Dermis microvascular lymphatic vessel endothelial cell (primary cell): ENCODE measurements at places on chromosomes 5 and 9. TPM values are rescaled to one million over a fixed set of nuclear protein-coding genes. Genes with fewer than 3 reads are reported as not detected.
A peak's percentile ranks its signal among the peaks of the same experiment; 100 is the strongest.

Gene PCDHA10
- under 0.01 and 0.13 TPM in 2 replicates for total RNA-seq

Gene PIP5K1B
- total RNA-seq, result under 0.01 TPM in 2 replicates

Gene SLC6A18
- total RNA-seq, result not detected in 2 replicates

Gene BHMT2
- total RNA-seq, result 3.1 and 6.2 TPM in 2 replicates

Gene ANGPTL2
- 7.7 and 25.8 TPM in 2 replicates for total RNA-seq

Gene EIF4E1B
- total RNA-seq, result under 0.01 TPM in 1 of 2 replicates, not detected in the other

Gene PCBD2
- total RNA-seq, result 4.2 and 4.7 TPM in 2 replicates

Gene CCNI2
- total RNA-seq, result under 0.01 TPM in 2 replicates

Gene GGTA1
- 4.9 and 13.4 TPM in 2 replicates for total RNA-seq

DNA sequence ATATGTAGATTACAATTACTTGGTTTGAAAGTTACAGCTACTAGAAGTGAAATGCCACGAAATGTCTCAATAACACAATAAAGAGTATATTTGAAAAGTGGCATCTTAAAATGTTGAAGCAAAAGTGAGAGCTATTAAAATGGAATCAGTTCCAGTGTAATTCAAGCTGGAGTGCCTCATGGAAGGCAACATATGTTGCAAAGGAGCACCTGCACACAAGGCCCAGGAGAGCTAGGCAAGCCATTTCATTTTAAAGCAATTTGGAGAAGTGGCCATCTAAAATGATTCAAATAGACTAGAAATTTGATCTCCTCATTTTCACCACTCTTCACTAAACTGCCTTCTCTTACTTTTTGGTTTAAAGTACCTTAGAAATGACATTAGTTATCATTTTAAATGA lies 167.8 kb downstream of the GABRB2 start:
- DNase-seq, result no peak

GRCh38 chr5:1244976-1245375 lies 19.8 kb downstream of the SLC6A18 start:
- DNase-seq, result no peak

DNA sequence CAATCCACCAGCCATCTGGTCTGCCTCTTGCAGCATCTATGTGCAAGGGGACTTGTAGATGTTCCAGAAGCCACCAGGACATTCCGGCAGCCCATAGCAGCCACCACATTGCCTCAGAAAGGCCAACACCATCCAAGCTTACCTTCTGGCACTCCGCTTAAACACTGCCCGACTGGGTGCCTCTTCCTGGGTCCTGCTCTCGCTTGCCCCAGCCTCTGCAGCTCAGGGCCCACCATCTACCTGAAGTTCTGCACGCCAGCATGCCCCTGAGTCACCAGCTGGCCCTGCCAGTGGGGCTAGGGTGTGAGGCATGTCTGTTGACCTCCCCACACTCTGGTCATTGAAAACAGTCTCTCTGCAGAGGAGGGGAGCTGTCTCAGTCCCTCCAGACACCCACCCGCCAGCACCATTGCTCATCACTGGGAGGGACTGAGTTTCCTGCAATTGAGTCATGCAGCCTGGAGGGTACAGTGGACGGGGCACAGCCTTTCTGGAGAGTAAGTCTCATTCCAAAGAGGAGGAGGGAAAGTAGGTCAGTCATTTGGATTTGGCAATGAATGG lies 16.9 kb upstream of the COL5A1 start:
- peak; percentile 47 for DNase-seq

- no peak for DNase-seq
These were observed 111.6 kb downstream of the CMYA5 start for GRCh38 chr5:79800979-79801827.

DNA sequence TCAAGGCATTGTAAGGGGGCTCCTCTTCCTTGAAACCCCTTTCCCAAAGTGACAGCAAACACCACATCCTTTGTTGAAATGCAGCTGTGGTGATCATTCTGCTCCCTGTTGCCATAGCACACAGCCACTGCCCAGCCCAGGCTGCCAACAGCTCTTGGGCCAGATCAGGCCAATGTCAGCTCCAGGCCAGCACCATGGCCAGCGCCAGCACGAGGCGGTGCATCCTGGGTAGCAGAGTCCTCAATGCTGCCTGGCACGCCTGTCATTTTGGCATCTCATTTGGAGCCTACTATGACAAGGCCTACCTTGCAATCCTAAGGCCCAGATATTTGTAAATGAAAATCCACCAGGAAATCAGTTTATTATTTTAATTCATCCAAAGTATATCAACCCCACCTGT lies 390.6 kb downstream of the DNAH5 start:
- no peak for DNase-seq

- no peak for DNase-seq
These were observed 176.8 kb downstream of the NR2F1-AS1 start for GRCh38 chr5:93404246-93404645.

DNA sequence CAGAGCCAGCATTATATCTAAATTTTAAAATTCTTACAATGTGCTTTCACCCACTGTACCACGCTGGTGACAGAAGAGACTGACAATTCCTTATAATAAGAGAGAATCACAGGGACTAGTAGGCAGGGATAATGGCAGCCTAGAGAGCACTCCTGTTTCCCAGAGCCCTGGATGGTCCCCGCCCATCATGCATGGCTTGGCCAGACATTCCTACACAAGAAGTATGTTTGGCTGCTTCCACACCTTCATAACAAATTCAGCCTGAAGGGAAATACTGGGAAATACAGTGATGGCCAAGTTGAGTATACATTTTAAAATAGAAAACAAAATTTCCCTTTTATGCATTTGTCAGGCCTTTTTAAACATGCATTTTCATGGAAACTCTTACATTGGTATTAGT lies 193.5 kb upstream of the ELL2 start:
- DNase-seq, result no peak

- DNase-seq, result no peak
These were observed 43.4 kb upstream of the COL5A1 start for GRCh38 chr9:134597957-134598883.

DNA sequence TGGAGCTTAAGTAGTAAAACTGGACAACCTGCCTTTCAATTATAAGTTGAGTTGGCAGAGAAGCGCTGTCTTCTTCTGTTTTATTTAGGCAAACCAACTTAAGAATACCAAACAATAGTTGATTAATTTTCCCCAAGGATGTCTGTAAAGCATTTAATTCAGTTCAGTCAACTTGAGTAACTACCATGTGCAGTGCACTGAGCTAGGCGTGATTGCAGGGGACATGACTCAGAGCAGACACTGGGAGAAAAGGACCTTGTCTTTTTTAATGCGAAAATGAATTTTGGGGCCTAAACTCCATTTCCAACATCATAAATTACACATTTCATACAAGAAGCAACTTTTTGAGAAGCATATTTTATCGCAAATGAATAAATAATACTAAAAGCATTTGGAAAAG lies 66.3 kb downstream of the FBXL7 start:
- DNase-seq, result no peak

- DNase-seq, result no peak
These were observed 244.0 kb downstream of the GABRB2 start for GRCh38 chr5:161302559-161302958.

DNA sequence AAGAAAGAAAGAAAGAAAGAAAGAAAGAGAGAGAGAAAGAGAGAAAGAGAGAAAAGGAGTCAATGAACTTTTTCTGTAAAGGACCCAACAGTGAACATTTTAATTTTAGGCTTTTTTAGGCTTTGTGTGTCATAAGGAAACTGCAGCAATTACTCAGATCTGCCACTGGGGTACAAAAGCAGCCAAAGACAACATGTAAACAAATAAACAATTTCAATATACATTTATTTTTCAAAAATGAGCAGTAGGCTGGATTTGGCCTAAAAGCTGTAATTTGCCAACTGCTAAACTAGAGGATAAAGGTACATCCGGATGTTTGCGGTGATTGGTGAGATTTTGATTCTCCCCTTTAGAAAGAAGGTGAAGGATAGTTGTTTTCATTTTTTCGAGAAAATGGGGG lies 143.6 kb downstream of the CEMIP2 start:
- DNase-seq, result no peak

DNA sequence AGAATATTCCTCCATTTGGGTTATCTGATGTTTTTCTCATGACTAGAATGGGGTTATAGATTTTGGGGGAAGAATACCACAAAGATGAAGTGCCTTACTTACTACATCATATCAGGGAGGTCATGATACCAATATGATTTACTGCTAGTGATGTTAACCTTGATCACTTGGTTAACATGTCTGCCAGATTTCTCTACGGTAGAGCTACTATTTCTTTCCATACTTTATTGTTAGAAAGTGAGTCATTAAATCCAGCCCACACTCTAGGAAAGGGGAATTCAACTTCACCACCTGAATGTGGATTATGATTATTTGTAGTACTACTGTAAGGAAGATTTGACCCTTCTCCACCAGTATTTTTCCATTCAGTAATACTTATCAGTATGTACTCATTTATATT lies 64.7 kb downstream of the UBE2R2 start:
- peak; percentile 72 for DNase-seq

DNA sequence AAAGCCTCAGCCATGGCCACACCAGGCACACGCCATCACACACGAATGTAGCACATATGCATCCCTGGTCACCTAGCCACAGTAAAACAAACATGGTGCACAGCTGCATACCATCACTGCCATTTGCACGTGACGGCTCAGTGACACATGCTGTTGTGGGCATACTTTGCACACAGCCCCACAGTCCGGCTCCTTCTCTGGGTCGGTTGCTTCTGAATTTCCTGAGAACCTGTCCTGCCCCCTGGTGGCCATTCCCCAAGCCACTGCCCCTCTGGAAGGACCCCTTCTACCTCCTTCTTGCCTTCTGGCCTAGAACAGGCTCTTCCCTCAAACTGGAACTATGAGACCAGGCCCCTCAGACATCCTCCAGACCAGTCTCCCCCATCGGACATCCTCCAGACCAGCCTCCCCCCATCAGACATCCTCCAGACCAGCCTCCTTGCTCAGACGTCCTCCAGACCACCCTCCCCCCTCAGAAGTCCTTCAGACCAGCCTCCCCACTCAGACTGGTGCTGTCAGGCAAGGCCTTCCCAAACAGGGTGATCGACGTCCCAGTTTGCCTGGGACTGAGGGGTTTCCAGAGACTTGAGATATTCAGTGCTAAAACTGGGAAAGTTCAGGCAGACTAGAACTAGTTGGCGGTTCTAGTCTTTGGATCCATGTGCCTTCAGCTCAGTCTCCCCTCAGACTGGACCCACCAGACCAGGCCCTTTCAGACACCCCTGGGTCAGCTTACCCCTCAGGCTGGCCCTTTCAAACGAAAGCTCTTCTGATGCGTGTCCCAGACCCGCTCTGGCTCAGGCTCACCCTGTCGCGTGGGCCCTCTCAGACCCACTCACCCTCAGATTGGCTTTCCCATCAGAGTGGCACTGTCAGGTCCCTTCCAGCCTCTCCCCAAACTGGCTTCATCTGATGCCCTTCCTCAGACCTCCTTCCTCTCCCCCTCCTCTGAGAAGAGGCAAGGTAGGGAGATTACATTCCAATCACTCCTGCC lies 24.3 kb upstream of the ENHO start:
- DNase-seq, result peak; percentile 79

GRCh38 chr9:129672702-129673101 lies 7.3 kb downstream of the PRRX2 start:
- no peak for DNase-seq

DNA sequence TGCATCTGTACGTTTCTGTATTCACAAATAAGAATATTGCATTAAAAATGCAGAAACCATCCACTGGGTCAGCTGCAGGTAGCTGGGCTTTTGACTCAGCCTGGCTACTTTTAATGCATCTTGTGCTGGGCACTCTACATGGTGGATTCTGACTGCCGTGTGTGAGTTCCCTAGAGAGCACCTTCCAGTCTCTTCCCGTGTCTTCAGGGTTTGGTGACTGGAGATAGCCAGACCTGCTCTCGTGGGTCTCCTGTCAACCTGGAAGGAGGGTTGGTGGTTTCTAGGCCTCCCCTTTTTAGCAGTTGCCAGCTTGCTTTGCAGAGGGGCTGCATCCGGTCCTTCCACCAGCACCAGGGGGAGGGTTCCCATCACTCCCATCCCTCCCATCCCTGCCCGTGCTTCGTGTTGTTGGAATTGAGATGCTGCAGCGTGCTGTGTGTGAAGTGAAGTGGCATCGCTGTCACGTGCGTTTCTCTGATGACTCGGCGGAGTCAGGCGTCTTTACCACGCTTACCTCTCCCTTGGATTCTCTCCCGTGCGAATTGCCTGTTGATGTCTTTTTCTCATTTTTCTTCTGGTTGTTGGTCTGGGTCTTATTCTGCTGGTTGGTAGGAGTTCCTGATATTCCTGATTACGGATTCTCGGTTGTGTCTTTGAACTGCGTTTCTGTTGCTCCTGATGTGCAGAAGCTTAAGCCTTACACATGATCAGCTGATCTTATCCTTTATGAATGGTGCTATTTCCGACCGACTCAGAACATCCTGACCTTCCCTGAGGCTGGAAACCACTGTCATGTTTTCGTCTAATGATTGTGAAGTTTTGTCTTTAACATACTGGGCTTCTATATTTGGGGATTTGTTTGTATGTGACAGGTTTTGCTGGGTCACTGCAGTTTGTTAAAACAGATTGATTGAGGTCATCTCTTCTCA lies 16.9 kb downstream of the FBXW5 start:
- DNase-seq, result peak; percentile 65

- DNase-seq, result peak; percentile 35
These were observed 36.1 kb downstream of the MRPL36 start for GRCh38 chr5:1763548-1763911.

- no peak for DNase-seq
These were observed 416.4 kb upstream of the IRX1 start for GRCh38 chr5:3179220-3179619.

DNA sequence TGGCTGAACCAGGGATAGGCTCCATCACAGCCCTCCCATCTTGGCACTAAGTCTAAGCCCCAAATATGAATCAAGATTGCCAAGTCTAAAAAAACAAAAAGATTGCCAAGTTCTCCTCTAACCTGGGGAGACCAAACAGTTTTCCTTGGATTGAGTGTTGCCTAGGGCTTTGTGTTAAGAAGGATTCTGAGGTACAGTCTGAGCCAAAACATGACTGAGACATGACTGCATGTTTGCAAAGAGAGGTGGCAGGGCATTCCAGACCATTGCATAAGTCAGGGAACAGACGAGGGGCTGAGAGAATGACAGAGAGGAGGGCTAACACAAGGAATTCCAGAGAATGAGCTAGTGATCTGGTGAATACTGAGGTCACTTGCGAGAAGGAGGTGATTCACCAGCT lies 11.4 kb downstream of the LAMC3 start:
- DNase-seq, result no peak

DNA sequence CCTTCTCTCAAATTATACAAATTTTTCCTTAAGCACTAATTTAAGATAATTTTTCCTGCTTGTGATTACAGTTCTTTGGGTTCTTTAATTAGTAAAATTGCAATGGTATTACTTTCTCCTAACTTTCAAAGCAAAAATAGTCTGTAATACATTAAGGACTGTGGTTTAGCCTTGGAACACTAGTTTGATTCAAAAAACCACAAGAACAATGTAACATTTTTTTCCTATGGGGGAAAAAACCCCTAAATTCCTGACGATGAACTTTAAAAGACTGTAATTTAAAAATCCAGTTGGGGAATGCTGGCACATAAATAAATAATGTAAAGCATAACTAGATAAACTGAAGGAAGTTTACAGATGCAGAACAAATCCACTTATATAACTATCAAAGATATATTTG lies 65.3 kb downstream of the CDC14B start:
- no peak for DNase-seq

DNA sequence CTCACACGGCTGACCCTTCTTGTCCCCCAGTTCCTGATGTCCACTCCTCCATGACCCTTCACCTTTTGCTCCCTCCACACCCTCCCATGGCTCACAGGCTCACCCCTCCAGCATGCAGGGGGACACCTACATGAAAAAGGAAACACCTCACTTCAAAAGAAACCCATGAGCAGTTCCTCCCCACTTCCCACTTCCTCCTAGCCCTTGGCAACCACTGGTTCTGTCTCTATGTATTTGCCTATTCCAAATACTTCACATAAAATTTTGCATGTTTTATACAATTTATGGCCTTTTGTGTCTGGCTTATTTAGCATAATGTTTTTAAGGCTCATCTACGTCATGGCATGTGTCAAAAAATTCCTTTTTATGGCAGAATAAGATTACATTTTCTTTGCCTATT lies 100.2 kb upstream of the S1PR3 start:
- no peak for DNase-seq
